ENCODE measurements at places on chromosomes 1 and 21.
A peak's percentile ranks its signal among the peaks of the same experiment; 100 is the strongest.

GRCh38 chr21:16834791-16835190 lies 678.1 kb upstream of the CXADR start:
- DNase-seq, result no peak

GRCh38 chr1:80202118-80202517 lies 1195.6 kb upstream of the ADGRL4 start:
- DNase-seq, result no peak

- no peak for DNase-seq
Measured at GRCh38 chr1:172373864-172374263, 46.6 kb upstream of the C1orf105 start.

GRCh38 chr1:44576456-44577150 lies 97.7 kb downstream of the TMEM53 start:
- no peak for DNase-seq

GRCh38 chr1:69702085-69702484 lies 134.4 kb downstream of the LRRC7 start:
- no peak for DNase-seq

- no peak for DNase-seq
Measured at GRCh38 chr1:201251851-201252430, 31.4 kb upstream of the PKP1 start.

DNA sequence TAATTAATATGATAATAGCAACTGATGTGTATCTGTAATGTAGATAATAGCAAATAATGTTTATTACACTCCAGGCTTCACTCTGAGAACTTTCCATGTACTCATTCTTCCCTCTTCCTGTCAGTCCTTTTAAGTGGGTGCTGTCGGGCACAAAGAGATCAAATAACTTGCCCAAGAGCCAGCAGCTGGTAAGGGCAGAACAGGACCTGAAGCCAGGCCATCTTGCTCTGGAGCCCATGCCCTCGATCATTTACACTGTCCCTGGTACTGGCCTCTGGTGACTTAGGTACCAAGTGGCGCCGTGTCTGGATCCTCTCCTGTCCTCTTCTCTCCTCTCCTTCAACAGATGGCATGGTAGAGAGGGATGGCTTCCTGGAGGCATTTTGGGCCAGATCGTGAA lies 97.2 kb downstream of the VPS13D start:
- DNase-seq, result no peak

GRCh38 chr1:24364975-24365678 lies 46.0 kb downstream of the GRHL3 start:
- DNase-seq, result no peak

GRCh38 chr1:1020000-1020404 lies at the start of gene AGRN:
Gene AGRN, plus strand, starts transcription at chr1:1020120. Its CDS starts 53 bp downstream, at chr1:1020173.
- DNase-seq, result no peak

DNA sequence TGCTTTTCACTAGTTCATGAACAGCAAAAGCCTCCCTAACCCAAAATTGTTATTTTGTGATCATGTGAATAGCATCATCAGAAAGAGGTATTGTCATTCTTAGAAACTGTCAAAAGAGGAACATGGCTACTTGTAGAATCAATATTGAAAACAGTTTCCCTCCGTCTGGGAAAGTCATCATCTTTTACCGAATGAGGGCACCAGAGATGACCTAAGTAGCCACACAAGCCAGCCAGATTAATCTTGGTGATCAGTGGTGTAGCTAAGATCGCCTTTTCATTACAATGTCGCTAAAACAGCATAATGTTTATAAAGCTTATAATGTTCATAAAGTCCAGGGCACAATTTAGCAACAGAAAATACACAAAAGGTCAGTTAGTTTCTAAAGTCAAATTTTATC lies 136.1 kb downstream of the SIPA1L2 start:
- DNase-seq, result no peak

GRCh38 chr1:10694274-10694632 lies 102.2 kb downstream of the CASZ1 start:
- peak; percentile 50 for DNase-seq

DNA sequence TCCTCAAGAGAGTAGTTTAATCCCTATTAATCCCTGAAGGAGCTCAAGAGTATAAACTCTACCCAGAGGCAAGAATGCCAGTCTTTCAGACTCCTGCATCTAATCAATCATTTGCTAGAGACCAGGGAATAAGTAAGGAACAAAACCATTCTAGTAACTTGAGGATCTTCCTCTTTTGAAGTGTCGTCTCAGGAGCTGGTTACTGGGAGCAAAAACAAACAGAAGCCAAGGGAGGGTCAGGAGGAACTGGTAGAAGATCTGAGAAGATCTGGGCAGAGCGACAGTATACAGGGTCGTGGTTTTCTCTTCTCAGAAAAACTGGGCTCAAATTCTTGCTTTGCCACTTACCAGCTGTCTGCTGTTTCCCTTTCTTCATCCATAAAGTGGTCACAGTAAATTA lies 69.3 kb downstream of the RPS6KA1 start:
- DNase-seq, result no peak

DNA sequence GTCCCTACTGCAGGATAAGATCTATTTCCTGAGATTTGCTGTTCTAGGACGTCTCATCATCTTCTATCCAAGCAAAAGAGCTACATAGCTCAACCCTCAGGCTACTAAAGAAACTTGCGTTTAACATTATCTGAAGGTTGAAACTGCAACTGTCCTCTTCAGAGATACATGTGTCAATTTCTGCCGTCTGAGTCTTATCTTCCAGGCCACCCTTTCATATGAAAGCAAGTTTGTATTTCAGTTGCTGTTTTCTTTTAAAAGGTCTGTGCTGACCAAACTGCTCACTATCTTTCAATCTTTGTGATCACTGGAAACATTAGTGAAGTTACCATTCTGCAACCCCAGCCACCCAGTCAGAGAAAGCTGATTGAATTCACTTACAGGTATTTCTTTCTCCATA lies 108.6 kb upstream of the RAB3GAP2 start:
- DNase-seq, result no peak

GRCh38 chr1:237749122-237749521 lies 141.6 kb downstream of the ZP4 start:
- no peak for DNase-seq

DNA sequence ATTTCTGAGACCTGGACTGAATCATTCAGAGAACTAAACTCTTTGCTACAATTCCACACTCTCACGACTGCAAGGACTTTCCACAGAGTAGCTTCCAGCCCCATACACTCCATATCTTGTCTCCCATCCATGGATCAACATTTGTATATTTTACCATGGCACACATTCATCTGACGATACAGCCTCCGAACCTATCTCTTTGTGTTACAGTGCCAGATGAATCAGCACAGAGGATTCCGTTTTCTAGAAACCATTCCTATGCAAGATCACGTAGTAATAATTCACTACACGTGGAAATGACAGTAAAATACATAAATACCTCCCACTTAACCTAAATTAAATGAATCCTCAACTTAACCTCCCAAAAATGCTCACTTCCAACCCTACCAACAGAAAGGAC lies 110.0 kb upstream of the PRDX6 start:
- no peak for DNase-seq

- DNase-seq, result peak; percentile 28
Measured at GRCh38 chr1:232868793-232869491, 63.7 kb downstream of the MAP10 start.

DNA sequence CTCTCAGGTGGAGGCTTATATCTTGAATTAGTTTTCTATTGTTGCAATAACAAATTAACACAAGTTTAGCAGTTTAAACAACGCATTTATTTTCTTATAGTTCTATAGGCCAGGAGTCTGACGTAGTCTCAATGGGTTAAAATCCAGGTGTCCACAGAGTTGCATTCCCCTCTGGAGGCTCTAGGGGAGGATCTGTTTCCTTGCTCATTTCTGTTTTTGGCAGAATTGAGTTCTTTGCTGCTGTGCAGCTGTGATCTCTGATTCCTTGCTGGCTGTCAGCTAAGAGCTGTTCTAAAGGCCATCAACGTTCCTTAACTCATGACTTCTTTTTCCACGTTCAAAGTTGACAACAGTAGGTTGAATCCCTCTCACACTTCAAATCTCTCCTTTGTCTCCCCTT lies 31.8 kb downstream of the S100A10 start:
- peak; percentile 52 for DNase-seq

GRCh38 chr1:77473690-77474089 lies 191.9 kb downstream of the AK5 start:
- DNase-seq, result no peak

Data from femur (tissue), 1 donor.